ENCODE measurements at places on chromosomes 2 and 18.

GRCh38 chr18:62498616-62499262 is 24.1 kb upstream of the ZCCHC2 start:
- H3K36me3 ChIP-seq = peaks cover 5% of the 10 kb centered on the region
- H3K27me3 ChIP-seq = peaks cover under 1% of the 10 kb centered on the region
- H3K27ac ChIP-seq = no peak overlapping the region
- H3K4me3 ChIP-seq = no peak overlapping the region

DNA sequence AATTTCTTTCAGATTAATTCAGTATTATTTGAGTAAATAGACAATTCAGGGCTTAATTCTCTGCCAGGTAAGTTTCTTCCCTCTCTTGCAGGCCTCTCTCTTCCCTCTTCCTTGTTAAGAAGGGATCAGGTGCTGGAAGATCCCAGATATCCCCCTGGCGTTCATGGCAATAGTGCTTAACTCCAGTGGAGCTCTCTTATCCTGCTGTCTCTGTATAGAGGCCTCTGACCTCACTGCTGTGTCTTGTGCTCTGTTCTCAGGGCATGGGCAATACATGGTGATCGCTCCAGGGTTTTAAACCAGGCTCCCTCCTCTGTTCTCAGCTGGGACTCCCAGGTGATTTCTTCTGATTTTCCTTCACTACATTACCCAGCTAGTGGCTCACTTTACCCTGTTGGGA is 226.8 kb downstream of the MC4R start:
- H3K27me3 ChIP-seq = no peaks in the 10 kb centered on the region
- no peak for DNase-seq
- H3K4me1 ChIP-seq = no peaks in the 10 kb centered on the region
- no peaks in the 10 kb centered on the region for H3K36me3 ChIP-seq
- no peak overlapping the region for H3K4me3 ChIP-seq

GRCh38 chr2:239979243-239980023 is 45.7 kb downstream of the NDUFA10 start:
- H3K4me3 ChIP-seq = no peak overlapping the region
- H3K36me3 ChIP-seq = peaks cover 22% of the 10 kb centered on the region
- peaks cover 13% of the 10 kb centered on the region for H3K4me1 ChIP-seq
- H3K27ac ChIP-seq = no peak overlapping the region
- no peak for DNase-seq
- peaks cover 5% of the 10 kb centered on the region for H3K27me3 ChIP-seq

DNA sequence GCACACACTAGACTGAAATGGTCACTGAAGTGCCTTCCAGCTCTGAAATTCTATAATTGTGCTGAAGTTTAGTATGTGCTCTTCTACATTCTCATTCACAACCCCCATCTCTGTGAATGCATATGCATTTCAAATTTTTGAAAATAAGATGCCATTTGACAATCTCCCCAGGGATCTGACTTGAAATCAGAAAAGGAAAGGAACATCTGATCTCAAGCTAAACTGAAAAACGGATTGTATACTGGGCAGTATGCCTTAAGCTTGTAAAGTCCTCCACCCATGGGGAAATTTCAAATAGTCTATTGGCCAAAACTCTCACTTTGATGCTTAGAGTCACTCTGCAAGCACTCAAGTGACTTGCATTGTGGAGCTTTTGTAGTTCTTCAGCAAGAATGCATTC is 22.9 kb downstream of the FAP start:
- no peaks in the 10 kb centered on the region for H3K36me3 ChIP-seq
- DNase-seq = no peak
- H3K27ac ChIP-seq = no peak overlapping the region
- H3K27me3 ChIP-seq = peaks cover 2% of the 10 kb centered on the region

- no peak for DNase-seq
- H3K27ac ChIP-seq = no peak overlapping the region
These were observed 95.8 kb upstream of the FAM98A start for GRCh38 chr2:33694904-33695303.

- peaks cover 53% of the 10 kb centered on the region for H3K4me1 ChIP-seq
- DNase-seq = peak; percentile 63
- H3K36me3 ChIP-seq = no peaks in the 10 kb centered on the region
- peak overlapping the region; percentile 90 for H3K4me3 ChIP-seq
- peaks cover 10% of the 10 kb centered on the region for H3K27me3 ChIP-seq
These were observed 1.4 kb downstream of the UBE2F start for GRCh38 chr2:237968048-237968862.

- no peaks in the 10 kb centered on the region for H3K36me3 ChIP-seq
- peak overlapping the region; percentile 13 for H3K4me3 ChIP-seq
- peak overlapping the region; percentile 40 for H3K27ac ChIP-seq
- H3K4me1 ChIP-seq = peaks cover 27% of the 10 kb centered on the region
These were observed 83.3 kb upstream of the TANK start for GRCh38 chr2:161076936-161077335.

DNA sequence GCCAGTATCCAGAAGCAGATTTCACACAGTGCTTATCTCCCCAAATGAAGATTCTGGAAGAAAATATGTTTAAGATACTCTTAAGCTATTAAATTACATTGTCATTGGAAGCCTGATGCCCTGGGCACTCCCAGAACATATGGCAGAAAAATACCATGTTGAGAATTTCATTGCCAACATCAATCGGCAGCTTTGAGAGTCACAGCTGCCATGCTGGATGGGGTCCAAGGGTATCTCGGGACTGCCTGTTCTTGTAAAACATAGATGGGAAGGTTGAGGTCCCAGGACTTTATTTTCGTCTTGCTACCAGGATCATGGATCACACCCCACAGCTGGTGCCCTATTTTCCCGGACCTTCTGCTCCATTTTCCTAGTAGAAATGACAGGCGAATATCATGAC is 632.5 kb downstream of the SUCLG1 start:
- DNase-seq = no peak
- H3K4me1 ChIP-seq = no peaks in the 10 kb centered on the region
- no peak overlapping the region for H3K27ac ChIP-seq
- H3K36me3 ChIP-seq = no peaks in the 10 kb centered on the region
- no peaks in the 10 kb centered on the region for H3K27me3 ChIP-seq

DNA sequence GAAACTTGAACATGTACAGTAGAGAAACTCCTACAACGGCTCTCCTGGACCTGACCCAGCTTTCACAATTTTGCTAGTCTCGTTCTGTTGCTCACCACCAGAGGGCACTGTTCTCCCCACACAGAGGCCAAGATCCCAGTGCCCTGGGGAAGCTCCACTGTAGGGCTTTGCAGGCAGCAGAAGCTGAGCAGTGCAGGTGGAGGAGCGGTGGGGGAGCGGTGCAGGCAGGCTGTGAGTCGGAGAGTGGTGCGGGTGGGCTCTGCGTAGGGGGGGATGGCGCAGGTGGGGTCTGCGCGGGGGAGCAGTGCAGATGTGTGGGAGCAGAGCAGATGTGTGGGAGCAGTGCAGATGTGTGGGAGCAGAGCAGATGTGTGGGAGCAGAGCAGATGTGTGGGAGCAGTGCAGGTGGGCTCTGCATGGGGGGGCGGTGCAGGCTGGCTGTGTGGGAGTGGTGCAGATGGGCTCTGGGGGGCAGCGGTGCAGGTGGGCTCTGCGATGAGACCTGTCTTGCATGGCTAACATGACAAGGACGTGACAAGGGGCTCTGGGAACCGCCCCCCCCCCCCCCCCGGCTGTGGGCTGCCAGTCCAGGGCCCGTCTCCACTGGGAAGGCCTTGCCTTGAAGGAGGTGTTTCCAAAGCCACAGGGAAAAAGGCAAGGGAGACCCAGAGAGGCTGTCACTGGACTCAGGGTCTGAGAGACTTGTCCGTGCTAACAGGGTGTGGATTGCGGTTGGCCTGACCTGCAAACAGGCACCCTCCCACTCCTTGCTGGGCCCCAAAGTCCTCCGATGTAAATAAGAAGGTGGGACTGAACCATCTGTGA is 7.3 kb downstream of the CYS1 start:
- no peak overlapping the region for H3K4me3 ChIP-seq
- H3K27me3 ChIP-seq = peaks cover 12% of the 10 kb centered on the region
- H3K36me3 ChIP-seq = no peaks in the 10 kb centered on the region
- peak; percentile 74 for DNase-seq
- peaks cover 3% of the 10 kb centered on the region for H3K4me1 ChIP-seq

GRCh38 chr2:150555611-150556356 is 68.3 kb upstream of the RND3 start:
- peaks cover 4% of the 10 kb centered on the region for H3K36me3 ChIP-seq
- no peak for DNase-seq
- H3K27me3 ChIP-seq = peaks cover 2% of the 10 kb centered on the region
- H3K4me1 ChIP-seq = no peaks in the 10 kb centered on the region
- no peak overlapping the region for H3K4me3 ChIP-seq
- H3K27ac ChIP-seq = no peak overlapping the region

DNA sequence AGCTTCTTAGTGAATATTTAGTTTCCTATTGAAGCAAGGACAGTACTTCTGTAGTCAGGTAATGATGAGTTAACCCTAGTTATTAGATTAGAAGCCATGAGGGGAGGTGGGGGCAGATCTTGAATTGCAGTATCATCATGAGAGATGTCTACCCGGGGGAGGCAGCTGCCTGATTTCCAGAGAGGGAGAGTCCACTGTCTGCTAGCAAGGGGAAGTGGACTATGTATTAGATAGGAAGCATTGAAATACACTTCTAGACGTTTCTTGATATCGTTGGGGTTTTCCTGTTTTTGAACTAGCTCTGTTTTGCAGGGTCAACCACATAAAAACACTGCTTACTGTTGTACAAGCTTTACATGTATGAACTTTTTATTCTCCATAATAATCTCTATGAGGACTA is 38.8 kb downstream of the APLF start:
- no peak overlapping the region for H3K27ac ChIP-seq
- no peaks in the 10 kb centered on the region for H3K27me3 ChIP-seq
- H3K36me3 ChIP-seq = peaks cover 13% of the 10 kb centered on the region
- H3K4me1 ChIP-seq = peaks cover 16% of the 10 kb centered on the region
- H3K4me3 ChIP-seq = no peak overlapping the region

DNA sequence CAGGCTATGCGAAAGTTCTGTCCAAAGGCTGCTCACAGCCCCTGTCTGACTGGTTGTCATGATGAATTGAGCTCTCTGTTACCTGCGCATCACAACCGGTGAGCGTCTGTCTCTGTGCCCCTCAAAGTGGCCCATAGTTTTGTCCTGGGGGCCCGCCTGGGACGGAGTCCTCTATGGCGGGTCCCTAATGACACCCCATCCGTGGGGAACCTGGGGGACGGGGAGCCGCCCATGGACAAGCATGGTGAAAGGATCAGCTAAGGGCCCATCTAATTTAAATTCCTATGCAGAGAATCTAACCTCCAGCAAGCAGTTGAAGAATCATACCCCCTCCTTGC is 473 bp downstream of the ELMOD3 start:
- peaks cover 30% of the 10 kb centered on the region for H3K36me3 ChIP-seq
- H3K4me3 ChIP-seq = peak overlapping the region; percentile 100
- H3K27me3 ChIP-seq = peaks cover 10% of the 10 kb centered on the region
- DNase-seq = no peak
- peaks cover 50% of the 10 kb centered on the region for H3K4me1 ChIP-seq

DNA sequence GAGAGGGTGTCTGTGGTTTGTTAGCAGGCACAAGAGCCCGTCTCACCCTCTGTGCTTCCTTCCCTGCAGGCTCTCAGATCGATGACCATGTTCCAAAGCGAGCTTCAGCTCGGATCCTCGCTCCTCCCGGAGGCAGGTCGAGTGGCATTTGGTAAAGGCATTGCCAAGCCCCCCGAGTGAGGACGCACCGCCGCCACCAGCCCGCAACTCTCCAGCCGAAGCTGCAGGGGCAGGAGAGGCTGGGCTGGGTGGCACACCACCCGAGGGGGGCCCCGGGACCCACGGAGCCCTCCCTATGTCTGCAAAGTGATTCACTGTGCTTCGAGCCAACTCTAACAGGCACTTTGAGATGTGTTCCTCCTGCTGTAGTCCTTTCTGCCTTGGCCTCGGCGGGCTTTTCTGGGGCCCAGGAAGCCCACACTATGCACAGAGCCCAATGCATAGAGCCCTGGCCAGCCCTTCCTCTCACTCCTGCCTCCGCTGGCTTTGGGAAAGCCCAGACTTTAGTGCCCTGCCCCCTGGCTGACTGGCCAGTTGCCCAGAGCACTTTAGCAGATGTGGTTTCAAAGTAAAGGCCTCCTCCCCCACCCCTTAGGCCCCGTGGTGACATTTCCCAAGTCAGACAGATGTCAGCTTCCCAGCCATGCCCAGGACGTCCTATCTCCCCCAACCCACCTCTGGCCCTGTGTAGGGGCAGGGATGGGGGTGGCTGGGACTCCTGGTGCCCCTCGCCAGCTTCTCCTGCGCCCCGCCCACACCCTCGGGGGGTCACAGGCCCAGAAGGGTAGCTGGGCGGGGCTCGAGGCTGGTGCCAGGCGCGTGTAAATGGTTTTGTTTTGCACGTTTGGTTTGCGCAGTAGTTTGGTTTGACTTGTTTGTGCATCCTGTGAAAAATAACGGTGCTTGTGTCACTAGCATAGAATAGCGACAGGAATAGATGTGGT is 23.3 kb upstream of the MAPRE3 start:
- H3K27ac ChIP-seq = no peak overlapping the region
- no peak for DNase-seq
- no peaks in the 10 kb centered on the region for H3K4me1 ChIP-seq
- peaks cover 4% of the 10 kb centered on the region for H3K27me3 ChIP-seq

GRCh38 chr2:11450791-11451190 is 15.2 kb downstream of the E2F6 start:
- no peak overlapping the region for H3K4me3 ChIP-seq
- peaks cover 5% of the 10 kb centered on the region for H3K4me1 ChIP-seq
- no peaks in the 10 kb centered on the region for H3K27me3 ChIP-seq
- no peak for DNase-seq
- H3K27ac ChIP-seq = no peak overlapping the region

- no peaks in the 10 kb centered on the region for H3K36me3 ChIP-seq
- no peaks in the 10 kb centered on the region for H3K4me1 ChIP-seq
- DNase-seq = no peak
- no peak overlapping the region for H3K4me3 ChIP-seq
- peaks cover 16% of the 10 kb centered on the region for H3K27me3 ChIP-seq
- H3K27ac ChIP-seq = no peak overlapping the region
These were observed 335.8 kb downstream of the AGPS start for GRCh38 chr2:177728399-177728765.

DNA sequence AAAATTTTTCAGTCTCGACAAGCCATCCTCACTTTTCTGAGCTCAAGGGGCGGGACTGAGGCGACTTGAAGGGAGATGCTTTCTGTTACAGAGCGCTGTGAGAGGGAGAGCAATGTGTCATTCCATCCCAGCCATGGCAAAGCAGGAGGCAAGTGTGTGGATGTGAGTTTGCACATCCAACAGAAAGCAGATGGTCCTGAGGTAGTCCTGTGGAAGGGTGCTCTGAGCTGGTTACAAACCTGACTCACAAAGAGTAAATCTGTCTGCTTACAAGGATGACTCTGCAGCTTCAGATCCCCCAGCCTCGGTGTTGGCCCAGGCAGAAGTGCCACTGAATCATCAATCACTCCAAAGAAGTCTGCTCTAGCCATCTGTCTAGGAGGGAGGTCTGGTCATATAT is 482.0 kb upstream of the DCC start:
- H3K27me3 ChIP-seq = peaks cover 1% of the 10 kb centered on the region
- no peak for DNase-seq
- H3K36me3 ChIP-seq = no peaks in the 10 kb centered on the region
- H3K4me3 ChIP-seq = no peak overlapping the region

DNA sequence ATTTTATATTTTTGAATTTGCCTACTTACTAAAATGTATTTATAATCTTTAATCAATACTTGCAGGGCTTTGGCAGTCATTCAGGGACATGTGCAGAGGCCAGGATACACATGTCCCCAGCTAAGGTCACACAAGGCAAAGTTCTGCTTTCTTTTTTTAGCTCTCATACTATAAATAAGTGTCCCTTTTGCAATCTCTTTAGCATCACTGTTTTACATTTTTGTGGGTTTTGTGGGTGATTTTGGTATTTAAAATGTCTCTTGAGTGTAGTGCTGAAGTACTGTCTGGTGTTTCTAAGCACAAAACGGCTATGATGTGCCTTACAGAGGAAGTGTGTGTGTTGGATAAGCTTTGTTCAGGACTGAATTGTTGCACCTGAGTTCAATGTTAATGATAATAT is 309.0 kb upstream of the GULP1 start:
- no peak for DNase-seq
- H3K27ac ChIP-seq = no peak overlapping the region
- no peak overlapping the region for H3K4me3 ChIP-seq
